ENCODE measurements at places on chromosomes 16 and 17.
A peak's percentile ranks its signal among the peaks of the same experiment; 100 is the strongest.

GRCh38 chr17:76318586-76318985 lies 10.5 kb upstream of the QRICH2 start:
- no peak overlapping the region for H3K27ac ChIP-seq
- H3K4me3 ChIP-seq = no peak overlapping the region
- no peaks in the 10 kb centered on the region for H3K27me3 ChIP-seq
- no peak for DNase-seq

DNA sequence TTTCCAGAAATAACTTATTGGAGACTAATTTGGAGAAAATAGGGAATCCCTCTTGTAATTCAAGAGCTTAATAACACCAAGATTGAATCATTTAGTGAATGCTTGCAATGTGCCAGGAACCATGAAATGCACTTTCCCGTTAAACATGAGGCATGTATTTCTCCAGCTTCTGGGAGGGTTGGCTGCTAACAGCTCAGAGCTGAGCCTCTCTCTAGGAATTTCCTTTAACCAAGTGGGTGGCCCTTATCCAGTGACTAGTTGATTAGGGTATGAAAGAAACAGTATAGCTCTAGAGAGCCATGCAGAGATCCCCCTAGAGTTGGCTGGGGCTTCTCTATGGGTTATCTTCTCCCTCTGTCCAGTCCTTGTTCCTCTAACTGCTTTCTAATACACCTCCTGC lies 356.4 kb upstream of the GOT2 start:
- no peaks in the 10 kb centered on the region for H3K27me3 ChIP-seq
- no peaks in the 10 kb centered on the region for H3K4me1 ChIP-seq
- H3K4me3 ChIP-seq = no peak overlapping the region
- no peaks in the 10 kb centered on the region for H3K36me3 ChIP-seq
- no peak overlapping the region for H3K27ac ChIP-seq

DNA sequence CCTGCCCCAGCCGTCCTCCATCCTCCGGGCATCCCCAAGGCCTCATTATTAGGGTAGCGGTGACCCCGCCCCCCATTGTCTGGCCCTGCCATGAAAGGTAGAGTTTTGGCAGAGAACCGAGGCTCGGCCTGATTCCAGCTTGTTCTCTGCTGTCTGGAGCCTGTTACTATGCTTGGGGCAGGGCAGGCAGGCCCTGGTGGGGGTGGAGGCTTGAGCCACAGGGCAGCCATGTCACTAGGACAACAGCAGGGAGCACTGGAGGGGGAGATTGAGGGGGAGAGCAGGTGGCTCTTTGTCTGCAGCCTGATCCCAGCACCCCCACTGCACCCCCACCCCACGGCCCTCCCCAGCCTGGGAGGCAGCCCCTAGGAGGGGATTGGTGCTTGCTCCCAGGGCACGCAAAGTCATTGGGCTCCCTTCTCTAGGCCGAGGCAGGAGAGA lies 15.4 kb downstream of the RHBDL3 start:
- no peak for DNase-seq
- no peaks in the 10 kb centered on the region for H3K36me3 ChIP-seq
- no peak overlapping the region for H3K27ac ChIP-seq
- no peak overlapping the region for H3K4me3 ChIP-seq
- no peaks in the 10 kb centered on the region for H3K4me1 ChIP-seq

GRCh38 chr16:23496821-23497542 lies 13.3 kb downstream of the GGA2 start:
- H3K4me1 ChIP-seq = peaks cover 11% of the 10 kb centered on the region
- peak; percentile 68 for DNase-seq
- H3K27me3 ChIP-seq = no peaks in the 10 kb centered on the region
- peaks cover 3% of the 10 kb centered on the region for H3K36me3 ChIP-seq
- peak overlapping the region; percentile 92 for H3K27ac ChIP-seq
- H3K4me3 ChIP-seq = peak overlapping the region; percentile 13

DNA sequence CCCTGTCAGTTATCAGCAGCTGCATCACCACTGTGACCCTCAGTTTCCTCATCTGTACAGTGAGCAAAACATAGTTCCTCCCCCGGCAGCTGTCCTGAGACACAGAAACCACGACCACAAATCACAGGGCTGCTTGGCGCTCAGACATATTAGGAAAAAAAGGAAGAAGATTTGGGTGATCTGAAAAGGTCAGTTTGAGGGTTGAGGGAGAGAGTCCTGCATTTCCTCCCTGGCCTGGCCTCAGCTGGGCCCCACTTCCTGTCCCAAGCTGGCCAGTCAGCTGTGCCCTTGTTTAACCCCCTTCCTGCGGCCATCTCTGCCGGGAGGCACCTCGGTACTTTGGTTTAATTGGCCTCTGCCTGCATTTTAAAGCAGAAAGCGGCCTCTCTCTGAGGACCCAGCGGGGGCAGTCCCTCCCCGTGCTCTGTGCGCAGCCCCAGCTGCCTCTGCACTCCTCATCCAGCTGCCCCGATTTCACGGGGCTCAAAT lies 24.0 kb upstream of the CIBAR2 start:
- no peaks in the 10 kb centered on the region for H3K27me3 ChIP-seq
- no peak for DNase-seq
- H3K36me3 ChIP-seq = no peaks in the 10 kb centered on the region
- H3K27ac ChIP-seq = no peak overlapping the region

Measured in Caco-2 (cell line).